ENCODE measurements at places on chromosomes 12 and 14. TPM values are rescaled to one million over a fixed set of nuclear protein-coding genes. Genes with fewer than 3 reads are reported as not detected.

DNA sequence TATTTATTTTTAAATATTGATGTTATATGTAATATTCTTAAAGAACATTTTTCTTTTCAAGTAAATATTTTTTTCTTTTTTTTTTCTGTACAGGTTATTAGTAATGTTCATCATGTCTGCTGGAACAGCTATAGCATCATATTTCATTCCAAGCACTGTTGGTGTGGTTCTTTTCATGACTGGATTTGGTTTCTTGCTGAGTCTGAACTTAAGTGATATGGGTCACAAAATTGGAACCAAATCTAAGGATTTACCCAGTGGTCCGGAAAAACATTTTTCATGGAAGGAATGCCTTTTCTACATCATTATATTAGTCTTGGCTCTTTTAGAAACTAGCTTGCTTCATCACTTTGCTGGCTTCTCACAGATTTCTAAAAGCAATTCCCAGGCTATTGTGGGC lies 23.2 kb downstream of the PCNX4 start:
- peaks cover 8% of the 10 kb centered on the region for H3K4me1 ChIP-seq
- no peak for DNase-seq
- H3K27ac ChIP-seq = no peak overlapping the region
- H3K27me3 ChIP-seq = no peaks in the 10 kb centered on the region
- peaks cover 36% of the 10 kb centered on the region for H3K36me3 ChIP-seq

- no peak overlapping the region for H3K27ac ChIP-seq
- no peak for DNase-seq
- H3K27me3 ChIP-seq = no peaks in the 10 kb centered on the region
- H3K4me3 ChIP-seq = no peak overlapping the region
These were observed 7.9 kb downstream of the OTOGL start for GRCh38 chr12:80107221-80107620.

GRCh38 chr12:51647647-51648046 lies 56.6 kb downstream of the SCN8A start:
- H3K4me1 ChIP-seq = no peaks in the 10 kb centered on the region
- H3K27me3 ChIP-seq = peaks cover 5% of the 10 kb centered on the region
- H3K4me3 ChIP-seq = no peak overlapping the region
- H3K36me3 ChIP-seq = no peaks in the 10 kb centered on the region
- H3K27ac ChIP-seq = no peak overlapping the region
- no peak for DNase-seq

DNA sequence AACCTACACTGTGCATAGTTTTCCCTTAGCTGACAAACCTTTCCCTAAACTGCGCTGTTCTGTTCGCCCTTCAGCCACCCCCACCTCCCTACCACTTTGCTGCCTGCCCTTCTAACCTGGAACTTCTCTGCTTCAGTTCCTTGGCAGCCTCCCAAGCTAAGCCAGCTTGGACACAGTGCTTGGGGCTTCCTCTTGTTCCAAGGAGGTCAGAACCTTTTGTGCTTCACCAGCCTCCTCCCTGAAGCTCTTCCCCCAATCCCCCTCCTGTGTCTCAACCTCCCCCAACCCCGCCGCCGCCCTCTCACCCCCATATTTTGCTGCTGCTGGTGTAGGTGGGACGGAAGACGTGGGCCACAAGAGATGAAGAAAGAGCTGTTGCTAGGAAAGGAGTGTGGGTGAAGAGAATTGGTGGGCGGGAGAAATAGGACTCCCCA lies 8.1 kb upstream of the RIC8B start:
- peaks cover 1% of the 10 kb centered on the region for H3K36me3 ChIP-seq
- H3K4me1 ChIP-seq = peaks cover 16% of the 10 kb centered on the region
- peak overlapping the region; percentile 50 for H3K4me3 ChIP-seq
- H3K27me3 ChIP-seq = no peaks in the 10 kb centered on the region
- peak overlapping the region; percentile 67 for H3K27ac ChIP-seq
- DNase-seq = no peak

GRCh38 chr12:69866698-69867097 lies 41.7 kb downstream of the MYRFL start:
- H3K27me3 ChIP-seq = peaks cover 5% of the 10 kb centered on the region
- no peaks in the 10 kb centered on the region for H3K4me1 ChIP-seq
- no peak overlapping the region for H3K27ac ChIP-seq
- no peak for DNase-seq

GRCh38 chr14:59771577-59771976 lies 99.0 kb downstream of the RTN1 start:
- no peaks in the 10 kb centered on the region for H3K4me1 ChIP-seq
- peaks cover 2% of the 10 kb centered on the region for H3K27me3 ChIP-seq
- no peak overlapping the region for H3K4me3 ChIP-seq
- H3K36me3 ChIP-seq = no peaks in the 10 kb centered on the region
- no peak for DNase-seq

Gene ITGB7
- 420 TPM for total RNA-seq

All from activated naive CD8-positive, alpha-beta T cell treated with anti-CD3 and anti-CD28 coated beads, Interleukin-2, amount 10 ng/mL, durations not matched to agents 7 days and 5 days (primary cell).